Epithelial cell of umbilical artery (primary cell): ENCODE measurements at places on chromosomes 7 and 10. TPM values are rescaled to one million over a fixed set of nuclear protein-coding genes. Genes with fewer than 3 reads are reported as not detected.

Gene EPDR1
- total RNA-seq, result 1.3 and 2.9 TPM in 2 replicates

Gene ASIC3
- total RNA-seq, result not detected in 2 replicates

Gene LMBR1
- total RNA-seq, result 53.9 and 64.3 TPM in 2 replicates

Gene ANKRD7
- total RNA-seq, result 0.97 and 2.0 TPM in 2 replicates

Gene SFMBT2
- 0.65 and 1.1 TPM in 2 replicates for total RNA-seq

Gene IGF2BP3
- 129 and 161 TPM in 2 replicates for total RNA-seq

Gene UFSP1
- 2.9 and 5.2 TPM in 2 replicates for total RNA-seq

Gene EBF3
- under 0.01 and 0.15 TPM in 2 replicates for total RNA-seq

Gene UMAD1
- 4.9 and 13.8 TPM in 2 replicates for total RNA-seq

Gene PLCE1
- total RNA-seq, result under 0.01 TPM in 2 replicates

Gene KIF20B
- 16.6 and 21.4 TPM in 2 replicates for total RNA-seq

Gene SMARCD3
- total RNA-seq, result 6.5 and 7.4 TPM in 2 replicates

Gene CRHR2
- total RNA-seq, result not detected in 2 replicates

Gene PON1
- not detected in 2 replicates for total RNA-seq

Gene MBL2
- total RNA-seq, result not detected in 2 replicates

Gene PRKCQ
- total RNA-seq, result 0.65 and 2.1 TPM in 2 replicates

Gene ERV3-1
- 5.3 and 10.4 TPM in 2 replicates for total RNA-seq

Gene ARID5B
- total RNA-seq, result 1.3 and 8.1 TPM in 2 replicates

Gene H2BK1
- not detected in 2 replicates for total RNA-seq

Gene FXYD4
- not detected in 2 replicates for total RNA-seq

Gene FOXP2
- 0.61 and 0.65 TPM in 2 replicates for total RNA-seq

Gene C10orf67
- total RNA-seq, result under 0.01 TPM in 1 of 2 replicates, not detected in the other

Gene CPED1
- under 0.01 and 23.9 TPM in 2 replicates for total RNA-seq

Gene EXOC6
- 159 and 180 TPM in 2 replicates for total RNA-seq

Gene OR2A42
- not detected in 2 replicates for total RNA-seq

Gene SMKR1
- 0.46 TPM in 1 of 2 replicates, not detected in the other for total RNA-seq

Gene FKBP6
- total RNA-seq, result not detected in 2 replicates

Gene WNT8B
- total RNA-seq, result not detected in 2 replicates

Gene LGI1
- total RNA-seq, result not detected in 2 replicates

Gene FAM25C
- not detected in 2 replicates for total RNA-seq

Gene PLXNA4
- total RNA-seq, result 0.15 and 1.3 TPM in 2 replicates

Gene ANKRD30A
- not detected in 2 replicates for total RNA-seq

Gene FAM237B
- total RNA-seq, result not detected in 2 replicates

Gene EPHB6
- total RNA-seq, result under 0.01 TPM in 1 of 2 replicates, not detected in the other

Gene DPYSL4
- total RNA-seq, result 2.3 and 9.4 TPM in 2 replicates

Gene ARHGEF35
- total RNA-seq, result 0.32 and 0.91 TPM in 2 replicates

Gene ZNF727
- 0.15 TPM in 1 of 2 replicates, not detected in the other for total RNA-seq

Gene PDZD7
- total RNA-seq, result 0.65 and 1.1 TPM in 2 replicates

Gene EPO
- not detected in 2 replicates for total RNA-seq
